ENCODE measurements at places on chromosomes 2 and 18.

DNA sequence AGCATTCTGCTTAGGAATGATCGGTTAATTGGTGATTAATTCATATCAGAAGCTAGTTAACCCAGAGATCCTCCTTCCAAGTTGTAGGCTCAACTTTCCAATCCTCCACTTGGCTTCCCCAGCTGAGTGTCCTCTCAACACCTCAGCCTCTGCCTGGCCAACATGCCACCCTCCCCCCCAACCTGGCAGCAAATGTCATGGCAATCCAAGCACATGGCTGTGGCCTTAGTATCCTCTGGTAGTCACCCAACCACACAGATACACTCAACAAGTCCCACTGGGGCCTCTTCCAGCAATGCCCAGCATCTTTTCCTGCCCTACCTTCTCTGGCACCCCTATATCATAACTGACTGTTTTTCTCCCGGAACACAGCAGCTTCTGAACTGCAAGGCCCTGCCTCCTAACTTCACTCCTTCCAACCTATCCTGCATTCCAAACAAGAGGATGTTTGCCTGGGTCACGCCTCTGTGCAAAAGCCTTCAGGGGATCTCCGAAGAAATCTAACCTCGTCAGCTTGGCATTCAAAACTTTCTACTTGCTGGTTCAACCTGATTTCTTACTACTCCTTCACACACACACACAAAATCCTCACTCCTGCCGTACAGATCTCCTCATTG, 195.0 kb downstream of the CYP26B1 start:
- DNase-seq, result no peak

DNA sequence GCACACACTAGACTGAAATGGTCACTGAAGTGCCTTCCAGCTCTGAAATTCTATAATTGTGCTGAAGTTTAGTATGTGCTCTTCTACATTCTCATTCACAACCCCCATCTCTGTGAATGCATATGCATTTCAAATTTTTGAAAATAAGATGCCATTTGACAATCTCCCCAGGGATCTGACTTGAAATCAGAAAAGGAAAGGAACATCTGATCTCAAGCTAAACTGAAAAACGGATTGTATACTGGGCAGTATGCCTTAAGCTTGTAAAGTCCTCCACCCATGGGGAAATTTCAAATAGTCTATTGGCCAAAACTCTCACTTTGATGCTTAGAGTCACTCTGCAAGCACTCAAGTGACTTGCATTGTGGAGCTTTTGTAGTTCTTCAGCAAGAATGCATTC, 22.9 kb downstream of the FAP start:
- DNase-seq, result no peak

- DNase-seq, result no peak
Measured at GRCh38 chr2:175903384-175903936, 98.6 kb downstream of the LNPK start.

GRCh38 chr2:180456801-180457200, 449.7 kb upstream of the CWC22 start:
- DNase-seq, result no peak

GRCh38 chr2:113164930-113165585, 8.7 kb upstream of the PSD4 start:
- no peak for DNase-seq

DNA sequence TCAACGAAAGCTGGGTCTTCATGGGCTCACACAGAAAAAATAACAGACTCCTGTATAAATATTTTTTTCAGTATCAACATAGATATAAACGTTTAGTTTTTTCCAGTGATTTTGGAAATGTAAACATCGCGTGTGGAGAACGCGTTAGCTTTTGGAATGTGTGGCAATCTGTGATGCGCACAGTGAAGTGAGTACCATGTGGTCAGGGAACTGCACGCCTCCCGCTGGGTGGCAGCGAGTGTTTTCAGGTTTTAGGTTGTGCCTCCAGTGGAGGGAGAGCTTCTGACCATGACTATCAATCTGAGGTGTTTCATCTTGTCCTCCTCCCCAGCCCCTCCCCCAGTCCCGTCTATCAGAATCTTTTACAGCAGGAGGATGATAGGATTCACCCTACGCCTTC, 127.8 kb downstream of the ARHGAP28 start:
- DNase-seq, result no peak

DNA sequence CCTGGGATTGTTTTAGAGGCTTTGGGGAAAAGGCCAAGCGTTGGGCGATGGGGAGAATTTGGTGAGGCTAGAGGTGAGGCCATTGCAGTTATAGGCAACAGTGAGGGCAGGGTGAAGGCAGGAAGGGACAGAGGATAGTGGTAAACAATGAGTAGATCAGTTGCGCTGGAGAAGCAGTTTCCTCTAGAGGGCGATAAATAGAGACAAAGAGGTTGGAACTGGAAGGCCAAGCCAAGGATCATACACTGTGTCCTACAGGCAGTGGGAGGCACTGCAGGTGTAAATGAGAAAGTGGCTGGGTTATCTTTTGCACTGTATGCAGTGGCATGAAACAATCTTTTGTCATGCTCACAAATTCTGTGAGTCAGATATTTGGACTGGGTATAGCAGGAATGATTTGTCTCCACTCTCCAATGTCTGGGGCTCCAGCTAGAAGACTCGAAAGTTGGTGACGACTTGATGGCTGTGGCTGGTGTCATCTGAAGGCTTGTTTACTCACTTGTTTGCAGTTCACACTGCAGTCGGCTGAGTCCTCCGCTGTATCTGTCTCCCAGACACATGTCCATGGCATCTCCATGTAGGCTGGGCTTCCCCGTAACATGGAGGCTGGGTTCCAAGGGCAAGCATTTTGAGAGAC, 82.1 kb downstream of the TNP1 start:
- DNase-seq, result no peak

- DNase-seq, result no peak
Measured at GRCh38 chr2:167415068-167415467, 526.8 kb downstream of the XIRP2 start.

Data from effector memory CD8-positive, alpha-beta T cell (primary cell).